ENCODE measurements at places on chromosomes 4 and X.
A peak's percentile ranks its signal among the peaks of the same experiment; 100 is the strongest.

GRCh38 chr4:112329672-112330375, 32.7 kb downstream of the ALPK1 start:
- no peak for DNase-seq

- no peak for DNase-seq
Observed at GRCh38 chrX:112818114-112819007, 22.3 kb downstream of the AMOT start.

GRCh38 chr4:83858131-83858530, 322.2 kb downstream of the GPAT3 start:
- no peak for DNase-seq

- no peak for DNase-seq
Observed at GRCh38 chrX:15855568-15856221, 1.1 kb upstream of the AP1S2 start.

GRCh38 chr4:170400361-170400760, 310.6 kb upstream of the AADAT start:
- no peak for DNase-seq

DNA sequence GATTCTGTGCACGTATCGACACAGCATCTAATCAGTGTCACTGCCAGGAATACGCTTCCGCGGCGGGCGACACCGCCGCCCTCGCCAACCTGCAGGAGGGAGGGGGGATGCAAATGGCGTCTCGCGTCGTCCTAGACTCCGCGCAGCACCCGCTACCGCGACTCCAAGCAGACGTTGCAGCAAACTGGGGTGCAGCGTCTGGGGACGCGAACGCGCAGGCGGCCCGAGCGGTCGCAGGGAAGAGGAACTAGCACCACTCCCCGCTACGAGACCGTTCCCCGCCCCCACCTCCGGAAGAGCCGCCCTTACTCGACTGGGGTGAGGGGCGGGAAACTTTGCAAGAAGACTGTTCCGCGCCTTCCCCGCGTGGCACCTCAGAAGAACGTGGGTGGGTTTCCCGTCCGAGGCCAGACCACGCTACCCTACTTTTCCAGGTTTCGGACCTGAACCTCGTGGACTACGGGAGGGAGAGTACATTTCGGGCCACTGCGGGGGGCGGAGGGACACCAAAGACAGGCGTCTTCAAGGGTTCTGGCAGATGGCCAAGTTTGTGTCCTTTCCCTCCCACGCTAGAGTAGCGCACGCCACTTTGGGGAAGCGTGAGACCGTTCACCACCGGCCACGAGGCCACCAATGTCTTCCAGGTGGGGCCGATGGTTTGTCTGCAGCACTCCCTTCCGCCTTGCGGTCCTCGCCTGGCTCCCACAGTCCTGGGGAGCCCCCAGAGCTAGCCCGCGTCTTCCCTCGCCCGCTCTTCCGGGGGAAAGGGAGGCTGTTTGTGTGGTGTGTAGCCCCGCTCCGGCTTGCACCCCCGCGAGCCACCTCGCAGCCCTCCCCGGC, 78.0 kb upstream of the BCOR start:
- DNase-seq = peak; percentile 82

DNA sequence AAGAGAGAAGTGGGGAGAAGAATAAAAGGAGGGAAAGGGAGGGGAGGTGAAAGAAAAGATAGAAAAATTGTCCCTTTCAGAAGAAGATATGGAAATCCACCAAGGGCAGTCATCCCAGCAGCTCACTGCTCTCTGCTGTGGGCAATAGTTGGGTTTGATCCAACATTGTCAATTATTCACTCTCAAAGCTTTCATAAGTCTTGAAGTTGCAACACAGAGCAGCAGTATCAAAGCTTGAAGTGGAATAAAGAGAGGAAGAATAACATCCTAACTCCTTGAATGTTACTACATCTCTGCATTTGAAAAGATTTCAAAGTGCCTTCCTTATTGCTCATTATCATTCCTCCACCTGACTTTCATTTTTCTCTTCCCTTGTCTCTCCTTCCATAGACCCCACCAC, 62.3 kb upstream of the HHIP start:
- no peak for DNase-seq

DNA sequence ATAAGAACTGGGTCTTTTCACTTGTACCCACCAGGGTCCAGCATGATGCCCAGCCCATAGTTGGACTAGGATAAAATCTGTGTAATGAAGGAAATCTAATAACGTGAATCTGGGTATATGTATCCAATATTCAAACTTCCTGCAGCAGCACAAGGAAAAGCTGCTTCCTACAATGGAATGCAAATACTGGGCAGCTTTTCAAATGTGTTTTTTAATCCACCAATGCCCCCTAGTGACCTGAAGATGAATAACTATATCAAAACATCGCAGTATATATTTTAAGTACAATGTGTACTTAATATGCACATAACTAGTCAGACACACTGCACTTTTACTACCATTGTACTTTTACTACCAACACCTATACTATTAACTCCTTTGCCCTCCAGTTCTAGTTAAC, 5.3 kb downstream of the APOO start:
- no peak for DNase-seq

GRCh38 chr4:73523126-73523525, 41.6 kb downstream of the AFM start:
- DNase-seq = no peak

DNA sequence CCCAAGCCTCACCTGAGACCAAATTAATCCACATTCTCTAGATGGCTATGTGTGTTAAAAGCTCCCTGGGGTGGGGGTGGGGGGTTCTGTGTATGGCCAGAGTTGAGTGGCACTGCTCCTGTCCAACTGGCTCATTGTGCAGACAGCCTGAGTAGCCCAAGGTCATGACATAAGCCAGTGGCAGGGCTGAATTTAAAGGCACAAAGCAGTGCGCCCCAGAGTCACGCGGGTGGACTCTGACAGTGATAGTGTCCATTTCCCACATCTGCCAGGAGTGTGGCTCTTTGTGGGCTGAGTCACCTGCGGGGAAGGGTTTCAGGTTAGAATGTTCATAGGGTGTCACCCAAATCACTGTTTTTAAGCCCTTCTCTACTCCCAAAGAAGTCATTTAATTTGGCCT, 45.4 kb downstream of the SCD5 start:
- DNase-seq = no peak

DNA sequence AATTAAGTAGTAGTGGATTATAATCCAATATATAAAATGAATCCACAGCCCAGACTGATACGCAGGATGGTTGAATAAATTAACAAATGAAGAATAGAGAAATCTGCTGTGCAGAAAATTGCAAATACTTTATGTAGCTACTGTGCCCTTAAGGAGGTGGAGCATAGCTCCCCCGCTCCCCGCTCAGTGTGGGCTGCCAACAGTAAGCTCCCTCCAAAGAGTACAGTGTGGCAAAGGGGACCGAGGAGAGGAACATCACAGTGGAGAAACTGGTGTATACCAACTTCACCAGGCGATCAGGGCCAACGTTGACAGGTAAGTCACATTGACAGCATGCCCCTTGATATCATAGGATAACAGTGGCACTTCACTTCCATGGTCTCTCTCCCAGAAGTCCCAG, 57.9 kb upstream of the CLDN34 start:
- DNase-seq = no peak

- DNase-seq = no peak
Observed at GRCh38 chrX:46398874-46399273, 146.3 kb downstream of the ZNF674 start.

GRCh38 chr4:128863312-128864075, 54.0 kb downstream of the JADE1 start:
- peak; percentile 48 for DNase-seq
